ENCODE measurements at places on chromosomes 1 and 21. TPM values are rescaled to one million over a fixed set of nuclear protein-coding genes. Genes with fewer than 3 reads are reported as not detected.

DNA sequence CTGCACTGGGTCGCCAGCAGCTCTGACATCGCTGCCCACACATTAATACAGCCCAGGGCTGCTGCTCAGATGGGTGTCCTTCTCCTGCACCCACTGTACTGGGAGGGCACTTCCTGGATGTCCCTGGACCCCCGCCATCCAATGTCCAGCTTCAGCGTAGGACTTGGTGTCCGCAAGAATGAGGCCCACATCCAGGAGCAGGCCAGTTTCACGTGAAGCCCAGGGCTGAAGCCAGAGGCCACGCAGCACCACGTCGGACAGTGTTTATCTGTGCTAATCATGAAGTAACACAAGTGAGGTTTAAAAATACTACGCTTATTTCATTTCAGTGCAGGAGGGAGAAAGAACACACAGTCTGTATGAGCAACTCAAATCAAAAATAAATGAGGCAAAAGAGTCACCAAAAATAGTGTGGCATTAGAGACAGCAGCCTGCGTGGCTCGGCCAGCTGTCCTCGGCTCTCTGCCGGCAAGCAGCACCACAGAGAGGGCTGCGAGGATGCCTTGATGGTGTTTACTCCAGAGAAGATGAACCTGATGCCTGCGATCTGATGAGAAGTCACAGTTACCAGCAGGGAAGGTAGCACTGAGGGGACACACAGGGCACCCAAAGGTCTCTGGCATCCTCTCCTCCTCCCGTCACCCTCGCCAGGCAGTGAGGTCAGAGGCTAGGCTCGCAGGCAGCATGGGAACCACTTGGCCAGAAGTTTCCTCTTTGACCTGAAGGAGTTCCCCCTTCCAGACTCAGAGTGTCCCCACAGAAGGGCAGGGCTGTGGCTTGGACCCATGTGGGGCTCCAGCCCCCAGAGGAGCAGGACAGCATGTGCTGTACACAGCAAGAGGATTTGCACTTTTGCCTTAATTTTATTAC is 22.1 kb upstream of the NPHP4 start:
- DNase-seq = no peak

F5 gene
- total RNA-seq = 0.38 TPM

GRCh38 chr1:69994241-69994640 is 211.1 kb downstream of the LRRC40 start:
- DNase-seq = no peak

SPOCD1 gene
- not detected for total RNA-seq

GRCh38 chr1:4016351-4017130 is 116.5 kb upstream of the C1orf174 start:
- no peak for DNase-seq

GRCh38 chr1:48576565-48576964 is 104.6 kb upstream of the SPATA6 start:
- no peak for DNase-seq

DNA sequence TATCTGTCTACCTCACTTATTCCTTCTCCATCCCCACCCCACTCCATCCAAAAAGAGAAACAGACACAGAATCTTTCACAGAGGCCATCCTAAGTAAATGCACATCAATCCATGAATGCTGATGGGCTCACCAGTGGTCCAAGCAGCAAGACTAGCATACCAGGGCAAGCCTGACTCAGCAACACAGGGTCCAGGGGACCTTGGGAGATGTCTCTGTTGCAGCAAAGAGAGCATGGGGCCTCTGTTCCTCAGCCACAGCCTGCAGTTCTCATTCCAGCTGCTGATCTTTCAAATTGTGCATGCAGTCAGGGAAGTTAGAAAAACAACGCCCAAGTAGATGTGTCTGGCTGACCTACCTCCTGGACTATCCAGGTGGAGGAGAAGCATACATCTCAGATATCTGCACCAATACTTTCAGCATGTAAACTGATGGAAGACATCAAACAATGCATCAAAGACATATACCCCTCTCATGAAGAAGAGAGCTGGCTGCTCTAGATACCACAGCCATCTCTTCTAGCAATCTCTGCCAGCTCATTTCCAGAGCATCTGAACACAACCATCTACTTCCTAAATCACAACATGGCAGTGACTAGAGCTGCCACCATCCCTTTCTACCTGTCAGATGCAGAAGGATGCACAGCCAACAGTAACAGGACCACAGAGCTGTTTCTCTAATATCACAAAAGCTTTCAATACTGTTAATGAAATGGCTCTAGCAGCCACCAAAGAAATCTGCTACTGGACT is 54.5 kb downstream of the CD34 start:
- peak; percentile 72 for DNase-seq

DNA sequence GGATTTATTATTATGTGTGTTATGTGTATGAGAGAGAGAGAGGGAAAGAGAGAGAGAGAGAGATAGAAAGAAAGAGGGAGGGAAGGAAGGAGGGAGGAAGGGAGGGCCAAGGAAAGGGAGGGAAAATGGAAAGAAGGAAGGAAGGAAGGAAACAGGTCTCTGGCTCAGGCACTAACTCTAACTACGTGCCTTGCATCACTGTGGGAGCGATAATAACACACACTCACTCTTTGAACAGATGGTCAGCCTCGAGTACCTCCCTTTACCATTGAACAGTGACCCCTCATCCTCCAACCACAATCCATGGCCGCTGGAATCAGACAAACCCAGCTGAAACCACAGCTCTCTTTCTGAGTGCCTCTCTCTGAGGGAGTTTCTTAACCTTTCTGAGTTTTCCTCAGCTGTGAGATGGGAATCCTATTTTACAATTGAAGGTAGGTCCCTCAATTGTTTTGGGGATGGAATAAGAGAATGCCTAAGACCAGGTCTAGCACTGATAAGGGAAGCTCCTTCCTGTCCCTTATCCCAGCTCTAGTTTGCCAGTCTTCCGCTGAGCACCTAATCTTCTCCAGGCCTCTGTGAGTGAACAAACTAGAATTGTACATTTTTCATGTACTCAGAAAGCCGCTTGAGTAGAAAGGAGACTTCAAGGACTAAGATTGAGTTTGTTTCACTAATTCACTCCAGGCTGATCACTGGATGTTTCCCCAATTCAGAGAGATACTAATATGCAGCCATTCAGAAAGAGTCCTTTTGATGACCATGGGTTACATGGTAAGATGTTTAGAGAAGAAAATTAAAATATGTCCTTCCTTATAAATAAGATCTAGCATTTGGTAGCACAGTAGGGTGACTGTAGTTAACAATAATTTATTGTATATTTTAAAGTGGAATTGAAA is 62.8 kb downstream of the IRF2BP2 start:
- peak; percentile 21 for DNase-seq

CELA2A gene
- total RNA-seq = not detected

GPA33 gene
- not detected for total RNA-seq

DNA sequence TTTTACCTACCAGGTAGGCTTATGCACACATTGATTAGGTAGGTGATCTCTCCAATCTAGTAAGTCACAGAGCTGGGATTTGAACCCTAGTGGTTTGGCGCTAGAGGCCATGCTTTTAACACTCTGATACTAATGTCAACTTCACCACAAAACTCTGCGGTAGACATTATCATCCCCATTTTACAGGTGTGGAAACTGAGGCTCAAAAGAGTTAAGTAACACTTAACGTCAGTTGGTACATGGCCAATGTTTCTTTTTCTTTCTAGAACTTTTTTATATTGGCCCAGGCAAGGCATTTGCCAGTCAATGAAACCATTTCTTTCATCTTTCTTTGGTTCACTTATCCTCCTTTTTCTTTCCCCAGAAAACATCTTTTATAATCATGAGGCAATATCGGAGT is 95.9 kb upstream of the KIF26B start:
- DNase-seq = no peak

DNA sequence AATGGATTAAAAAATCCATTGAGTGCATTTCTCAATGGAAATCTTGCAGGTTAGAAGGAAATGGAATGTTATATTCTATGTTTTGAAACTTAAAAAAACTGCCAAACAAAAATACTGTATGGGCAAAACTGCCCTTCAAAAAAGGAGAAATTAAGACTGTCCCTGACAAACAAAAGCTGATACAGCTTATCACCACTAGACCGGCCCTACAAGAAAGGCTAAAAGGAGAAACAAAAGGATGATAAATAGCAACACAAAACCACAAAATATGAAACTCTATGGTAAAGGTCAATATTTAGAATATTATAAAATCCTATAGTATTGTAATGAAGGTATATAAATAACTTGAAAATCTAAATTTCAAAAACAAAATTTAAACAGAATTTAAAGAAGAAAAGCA is 60.0 kb downstream of the SLC25A24 start:
- no peak for DNase-seq

- no peak for DNase-seq
Measured at GRCh38 chr1:180933141-180933540, 20.4 kb downstream of the KIAA1614 start.

GPR61 gene
- total RNA-seq = not detected
